ENCODE measurements at places on chromosomes 2 and 18.

GRCh38 chr2:118800736-118801135 is 46.7 kb downstream of the EN1 start:
- DNase-seq, result no peak

- no peak for DNase-seq
These were observed at the start of gene PCARE for GRCh38 chr2:29074411-29074810. Gene PCARE, minus strand, starts transcription at chr2:29074523. Its CDS starts 262 bp downstream, at chr2:29074261.

GRCh38 chr2:39275016-39275415 is 31.2 kb upstream of the CDKL4 start:
- DNase-seq, result peak; percentile 21

GRCh38 chr18:33326975-33327374 is 113.5 kb downstream of the CCDC178 start:
- no peak for DNase-seq

GRCh38 chr2:83054751-83055150 is 1404.3 kb downstream of the SUCLG1 start:
- DNase-seq, result peak; percentile 35

DNA sequence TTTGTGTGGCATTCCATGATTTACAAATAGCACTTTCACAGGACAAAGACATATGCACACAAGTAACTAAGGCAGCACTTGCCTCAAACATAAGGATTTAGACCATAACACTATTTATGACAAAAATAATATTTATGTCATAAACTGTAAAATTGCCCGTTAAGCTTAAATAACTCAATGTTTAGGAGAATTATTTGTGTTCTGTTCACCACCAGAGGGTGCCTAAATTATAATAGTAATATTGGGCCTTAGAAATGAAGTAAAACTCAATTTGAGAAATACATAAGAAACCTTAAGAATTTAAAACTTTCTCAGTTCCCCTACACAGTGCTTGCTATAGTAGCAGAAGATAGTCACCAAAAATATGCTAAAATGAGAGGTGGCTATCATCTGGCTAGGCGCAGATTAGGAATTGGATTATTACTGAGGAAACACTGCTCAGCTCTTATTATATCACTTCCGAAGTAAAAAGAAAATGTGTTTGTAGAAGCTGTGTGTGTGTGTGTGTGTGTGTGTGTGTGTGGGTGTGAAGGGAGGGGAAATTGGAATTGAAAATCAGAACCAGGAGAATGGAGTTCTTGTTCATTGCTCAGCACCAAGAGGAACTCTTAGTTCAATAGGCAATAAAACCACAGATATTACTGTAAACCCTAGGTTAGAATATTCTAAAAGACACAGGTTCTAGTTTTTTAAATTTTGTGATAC is 4.9 kb upstream of the CHN1 start:
- DNase-seq, result no peak

- peak; percentile 81 for DNase-seq
These were observed 7.6 kb upstream of the CHRNA1 start for GRCh38 chr2:174771631-174772471.

DNA sequence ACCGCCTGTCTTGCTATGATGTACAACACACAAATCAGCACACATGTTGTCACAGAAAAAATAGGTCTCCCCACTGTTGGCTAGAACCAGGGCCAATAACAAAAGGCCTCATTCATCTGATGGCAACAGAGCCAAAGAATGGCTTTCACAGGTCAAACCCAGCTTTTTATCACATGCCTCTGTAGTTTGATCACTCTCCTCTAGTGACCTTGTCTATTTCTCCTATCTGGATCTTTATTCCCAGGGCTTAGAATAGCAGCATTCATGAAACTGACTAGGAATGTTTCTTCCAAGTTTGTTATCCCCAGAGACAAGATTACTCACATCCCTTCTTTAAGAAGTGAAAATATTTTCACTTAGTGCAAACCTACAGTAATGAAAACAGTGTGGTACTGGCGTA is 285.8 kb upstream of the GYPC start:
- DNase-seq, result no peak

DNA sequence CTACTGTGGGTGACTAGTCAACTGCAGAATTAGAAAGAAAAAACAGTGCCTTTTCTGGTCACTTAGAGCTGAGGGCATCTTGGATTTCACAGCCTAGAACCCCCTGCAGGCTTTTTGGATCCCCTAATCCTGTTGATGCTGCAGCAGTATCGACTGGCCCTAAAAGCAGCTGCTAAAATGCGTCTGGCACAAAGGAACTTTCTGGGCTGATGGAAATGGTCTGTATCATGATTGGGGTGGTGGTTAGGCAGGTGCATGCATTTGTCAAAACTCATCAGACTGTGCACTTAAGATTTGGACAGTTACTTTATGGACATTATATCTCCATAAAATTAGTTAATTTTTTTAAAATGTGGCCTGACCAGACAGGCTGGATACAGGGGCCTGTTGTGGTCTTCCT is 149.8 kb downstream of the KLHL29 start:
- no peak for DNase-seq

DNA sequence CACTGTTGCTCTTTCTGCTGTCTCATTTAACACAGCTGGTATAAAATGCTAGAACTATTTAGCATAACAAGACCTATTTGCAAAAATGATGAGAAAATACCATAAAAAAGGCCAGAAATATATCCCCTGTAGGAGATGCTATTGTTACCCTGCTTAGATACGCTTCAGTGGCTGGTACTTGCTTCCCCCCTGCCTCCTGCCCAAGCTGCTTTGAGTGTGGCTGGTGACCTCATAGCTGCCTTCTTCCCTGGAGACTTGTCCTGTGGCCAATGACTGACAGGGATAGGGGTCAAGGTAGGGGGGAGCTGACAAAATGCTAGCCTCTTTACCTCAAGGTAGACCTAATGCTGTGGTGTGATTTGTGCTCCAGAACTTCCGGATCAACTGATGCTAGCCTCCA is 150.2 kb upstream of the ZEB2 start:
- DNase-seq, result no peak

DNA sequence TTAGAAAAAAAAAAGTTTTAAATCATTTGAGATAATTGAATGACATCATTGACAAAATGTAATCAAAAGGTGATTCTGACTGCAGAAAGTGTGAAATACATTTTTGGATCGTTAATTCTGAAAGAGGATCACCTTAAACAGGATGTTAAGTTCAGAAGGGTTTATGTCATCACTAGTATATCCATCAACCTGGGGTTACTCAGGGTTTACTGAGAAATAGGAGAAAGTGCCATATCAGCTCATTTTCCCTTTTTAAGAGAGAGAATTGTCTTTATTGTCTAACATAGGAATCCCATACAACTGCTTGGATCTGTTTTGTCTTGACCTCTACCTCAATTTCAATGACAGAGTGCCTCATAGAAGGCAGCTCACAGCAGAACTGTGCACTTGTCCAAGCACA is 466.1 kb upstream of the LINC00305 start:
- DNase-seq, result no peak

Measured in A172 (cell line).